ENCODE measurements at places on chromosomes 6 and 20. TPM values are rescaled to one million over a fixed set of nuclear protein-coding genes. Genes with fewer than 3 reads are reported as not detected.

Gene TRIM40
- total RNA-seq: not detected

Gene BPI
- not detected for total RNA-seq

Gene DXO
- total RNA-seq: 32.4 TPM

Gene SUMO4
- not detected for total RNA-seq

Gene LCA5
- total RNA-seq: 0.73 TPM

Gene GTSF1L
- not detected for total RNA-seq

Gene PRR18
- not detected for total RNA-seq

Gene ZSCAN31
- 10.7 TPM for total RNA-seq

Gene TRIM15
- not detected for total RNA-seq

Gene MOCS3
- 11.3 TPM for total RNA-seq

Gene SEMG1
- not detected for total RNA-seq

Gene FNDC11
- 0.40 TPM for total RNA-seq

Gene MYCT1
- 0.55 TPM for total RNA-seq

Gene CTCFL
- total RNA-seq: not detected

Gene HSPA1A
- 324 TPM for total RNA-seq

Gene TSHZ2
- total RNA-seq: not detected

Gene DCBLD1
- total RNA-seq: 31.1 TPM

Gene SRPK1
- total RNA-seq: 95.2 TPM

Gene COL9A3
- total RNA-seq: 14.3 TPM

Gene FOXF2
- total RNA-seq: not detected

Gene CAGE1
- total RNA-seq: not detected

Data from PC-3 (cell line).